ENCODE measurements at places on chromosomes 5 and 9. TPM values are rescaled to one million over a fixed set of nuclear protein-coding genes. Genes with fewer than 3 reads are reported as not detected.

DNA sequence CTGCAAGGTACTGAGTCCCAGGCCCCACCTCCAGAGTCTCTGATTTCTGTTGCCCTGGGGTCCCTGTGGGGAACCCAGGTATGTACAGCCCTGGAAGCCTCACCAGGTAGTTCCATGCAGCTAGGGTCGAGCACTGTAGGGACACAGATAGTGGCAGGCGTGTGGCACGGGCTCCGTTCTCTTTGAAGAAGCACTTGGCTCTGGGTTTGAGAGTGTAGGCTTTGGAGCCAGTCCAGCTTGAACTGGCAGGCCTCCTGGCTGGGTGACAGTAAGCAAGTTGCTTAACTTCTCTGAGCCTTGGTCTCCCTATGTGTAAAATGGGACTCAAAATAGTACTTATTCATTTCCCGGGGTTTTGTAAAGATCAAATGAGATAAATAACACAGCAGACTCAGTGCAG is 5.6 kb downstream of the OLFM1 start:
- no peak for DNase-seq

DNA sequence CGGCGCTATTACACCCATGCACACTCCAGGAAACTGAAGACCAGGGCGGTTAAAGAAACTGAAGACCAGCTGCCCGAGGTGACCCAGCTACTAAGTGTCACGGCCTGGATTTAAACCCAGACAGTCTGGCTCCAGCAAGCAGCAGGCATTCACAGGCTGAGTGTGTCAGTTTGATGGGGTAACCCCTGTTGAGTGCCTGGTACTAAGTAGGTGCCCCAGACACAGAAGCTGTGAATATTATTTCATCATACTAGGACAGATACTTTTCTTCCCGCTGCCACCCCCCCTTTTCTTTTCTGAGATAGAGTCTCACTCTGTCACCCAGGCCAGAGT is 7.3 kb downstream of the ENG start:
- DNase-seq, result no peak

- DNase-seq, result no peak
Measured at GRCh38 chr9:135617991-135618411, 21.3 kb downstream of the GLT6D1 start.

DNA sequence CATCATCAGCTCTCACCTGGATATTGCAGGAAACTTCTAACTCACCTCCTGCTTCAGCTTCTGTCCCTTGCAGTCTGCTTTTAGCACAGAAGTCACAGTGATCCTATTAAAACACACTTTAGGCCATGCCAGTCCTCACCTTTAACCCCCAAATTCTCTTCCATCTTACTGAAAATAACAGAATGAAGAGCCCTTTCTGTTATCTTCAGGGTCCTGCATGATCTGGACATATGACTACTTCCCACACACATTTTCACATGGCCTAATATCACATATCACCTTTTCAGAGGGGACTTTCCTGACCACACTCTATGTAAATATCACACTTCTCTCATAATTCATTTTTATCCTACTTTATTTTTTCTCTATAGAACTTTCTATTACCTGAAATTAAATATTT is 550.6 kb upstream of the CLINT1 start:
- DNase-seq, result no peak

- DNase-seq, result no peak
Measured at GRCh38 chr5:132211787-132212186, 15.9 kb downstream of the P4HA2 start.

COL23A1 gene
- polyA plus RNA-seq, result 10.1 TPM

- no peak for DNase-seq
Measured at GRCh38 chr5:56383761-56384160, 150.6 kb upstream of the ANKRD55 start.

DNA sequence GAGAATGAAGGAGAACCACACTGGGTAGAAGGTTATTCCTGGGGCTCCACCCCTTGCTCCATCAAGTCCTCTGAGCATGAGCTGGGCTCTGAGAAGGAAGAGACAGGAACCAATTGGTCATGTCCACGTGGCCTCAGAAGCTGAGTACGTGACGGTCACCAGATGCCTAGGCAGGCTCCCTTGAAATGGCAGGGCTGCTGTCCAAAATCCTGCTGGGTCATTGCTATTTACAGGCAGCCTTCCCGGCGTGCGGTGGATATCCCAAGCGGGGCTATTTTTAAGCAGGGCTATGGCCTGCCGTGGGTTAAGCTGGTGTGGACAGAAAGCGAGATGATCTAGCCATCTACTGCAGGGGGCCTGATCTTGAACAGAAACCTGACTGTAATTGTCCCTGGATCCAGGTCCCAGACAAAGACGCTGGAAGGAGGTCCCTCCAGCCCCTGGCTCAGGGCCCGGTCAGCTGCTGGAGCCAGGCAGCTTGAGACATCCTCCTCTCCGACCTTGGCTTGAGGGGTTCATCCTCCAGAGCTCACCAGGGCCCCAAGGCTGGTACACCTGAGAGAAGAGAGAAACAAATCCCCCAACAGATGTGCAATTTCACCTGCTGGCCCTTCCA is 550 bp upstream of the CKMT2 start:
- no peak for DNase-seq

GRCh38 chr9:115121181-115121580 is 3.2 kb upstream of the TNC start:
- no peak for DNase-seq

DNA sequence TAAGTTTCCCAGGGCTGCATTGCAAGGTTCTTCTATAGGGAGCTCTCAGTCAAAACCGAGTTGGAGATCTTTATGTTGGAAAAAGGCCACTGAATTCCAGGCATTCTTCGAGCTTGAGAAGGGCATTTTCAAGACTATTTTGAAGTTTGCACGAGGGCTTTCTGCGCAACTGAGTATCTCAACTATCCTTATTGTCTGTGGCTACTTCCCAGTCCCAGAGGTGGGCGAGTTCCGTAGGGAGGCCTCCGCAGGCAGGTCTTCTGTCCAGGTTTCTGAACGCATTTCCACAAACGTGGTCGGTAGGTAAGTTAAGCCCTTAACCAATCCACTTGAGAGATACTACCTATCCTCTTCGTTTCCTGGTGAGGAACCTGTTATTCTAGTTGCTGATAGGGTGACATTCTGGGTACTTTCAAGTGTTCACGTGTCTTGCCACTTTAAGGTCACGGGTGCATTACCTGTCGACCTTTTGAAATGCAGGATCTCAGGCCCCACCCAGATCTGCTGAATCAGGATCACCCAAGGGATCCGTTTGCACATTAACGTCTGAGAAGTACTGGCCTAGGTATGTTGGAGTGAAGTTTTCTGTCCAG is 51.4 kb upstream of the TJP2 start:
- no peak for DNase-seq

DNA sequence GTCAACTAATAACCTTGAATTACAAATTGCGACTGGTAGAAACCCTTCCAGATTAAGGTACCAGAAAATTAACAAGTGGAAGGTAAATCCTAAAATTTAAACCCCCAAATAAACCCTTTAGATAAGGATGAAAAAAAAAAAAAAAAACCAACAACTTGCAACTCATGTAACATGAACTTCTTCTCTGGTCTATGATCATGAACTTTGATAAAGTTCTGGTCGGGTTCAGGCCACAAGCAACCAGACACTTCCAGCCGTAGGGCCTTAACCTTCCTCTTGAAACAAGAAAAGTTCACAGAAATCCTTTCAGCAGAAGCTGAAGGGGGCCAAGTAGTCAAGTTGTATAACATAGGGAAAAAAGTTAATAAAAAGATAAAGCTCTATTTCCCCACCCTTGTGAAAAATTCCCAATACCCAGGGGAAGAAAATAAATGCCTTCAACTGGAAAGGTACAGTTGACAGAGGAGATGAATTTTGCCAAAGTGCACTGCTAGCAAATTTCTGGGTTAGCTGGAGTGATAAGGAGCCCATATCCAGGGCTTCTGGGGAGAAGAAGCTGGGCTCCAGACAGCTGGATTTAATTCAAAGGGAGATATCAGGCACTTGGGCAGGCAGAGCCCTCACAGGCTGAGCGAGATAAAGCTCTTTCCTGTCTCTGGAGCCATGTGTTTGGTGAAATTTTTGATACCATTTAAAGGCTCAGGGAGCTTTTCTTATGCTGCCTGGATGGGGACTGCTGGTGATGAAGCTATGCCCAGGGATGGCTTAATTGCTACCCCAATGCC is 234.2 kb upstream of the PANK3 start:
- no peak for DNase-seq

SGTB gene
- 7.6 TPM for polyA plus RNA-seq

INSYN2B gene
- 0.05 TPM for polyA plus RNA-seq

- no peak for DNase-seq
Measured at GRCh38 chr5:118698774-118699173, 289.6 kb downstream of the DTWD2 start.

- DNase-seq, result no peak
Measured at GRCh38 chr5:9547122-9547947, 1.5 kb upstream of the SEMA5A start.

DNA sequence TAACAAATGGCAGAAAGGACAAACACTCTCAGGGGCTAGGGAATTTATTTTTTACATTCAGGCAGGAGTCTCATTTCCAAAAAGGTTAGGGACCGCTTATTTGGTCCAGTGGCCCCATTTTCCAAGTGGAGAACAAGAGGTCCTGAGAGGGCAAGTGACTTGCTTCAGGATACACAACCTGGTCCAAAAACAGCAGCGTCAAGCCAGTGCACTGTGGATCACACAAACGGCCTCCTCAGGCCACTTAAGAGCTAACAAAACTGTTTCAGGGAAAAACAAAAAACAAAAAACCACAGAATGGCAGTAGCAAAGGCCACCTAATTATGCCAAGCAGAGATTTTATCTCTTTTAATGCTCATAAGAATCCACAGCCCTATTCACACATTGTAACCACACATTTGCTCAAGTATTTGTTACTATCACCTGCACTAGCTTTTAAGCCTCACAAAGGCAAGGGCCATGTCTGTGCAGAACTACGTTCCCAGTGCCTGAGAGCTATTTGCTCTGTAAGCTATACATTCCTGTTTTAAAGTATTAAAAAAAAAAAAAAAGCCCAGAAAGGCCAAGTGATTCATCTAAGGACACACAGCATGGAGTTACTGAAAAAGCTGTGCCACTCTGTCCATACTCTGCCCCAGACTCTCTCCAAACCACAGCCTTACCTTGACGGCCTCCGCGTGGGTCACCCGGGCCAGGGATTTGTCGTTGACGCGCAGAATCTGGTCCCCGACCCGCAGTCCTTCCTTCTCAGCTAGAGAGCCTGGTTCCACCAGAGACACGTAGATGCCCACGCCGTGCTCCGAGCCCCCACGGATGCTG is 1.5 kb downstream of the WHRN start:
- no peak for DNase-seq

DNA sequence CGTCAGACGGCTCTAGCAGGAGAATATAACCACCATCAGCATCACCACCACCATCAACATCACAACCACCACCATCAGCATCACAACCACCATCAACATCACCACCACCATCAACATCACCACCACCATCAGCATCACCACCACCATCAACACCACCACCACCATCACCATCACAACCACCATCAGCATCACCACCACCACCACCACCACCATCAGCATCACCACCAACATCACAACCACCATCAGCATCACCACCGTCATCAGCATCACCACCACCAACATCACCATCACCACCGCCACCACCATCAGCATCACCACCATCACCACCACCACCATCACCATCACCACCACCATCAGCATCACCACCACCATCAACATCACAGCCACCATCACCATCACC is 210.7 kb downstream of the C9orf50 start:
- no peak for DNase-seq

DNA sequence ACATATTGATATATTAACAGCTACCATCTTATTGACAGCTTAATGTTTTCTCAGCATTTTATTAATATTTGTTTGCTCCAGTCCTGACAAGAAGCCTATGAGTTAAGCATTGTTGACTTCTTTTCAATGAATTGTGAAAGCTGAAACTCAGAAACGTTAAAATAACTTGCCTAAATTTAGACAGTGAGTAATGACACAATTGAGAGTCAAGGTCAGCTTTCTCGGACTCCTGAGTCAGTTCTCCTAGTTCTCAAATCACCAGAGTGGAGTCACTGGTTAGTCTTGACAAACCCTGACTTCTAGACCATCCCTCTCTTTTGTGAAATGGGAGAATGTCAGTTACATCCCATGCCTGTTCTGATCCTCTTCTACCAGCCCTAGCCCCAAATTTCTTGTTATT is 222.7 kb upstream of the ACO1 start:
- DNase-seq, result no peak

- no peak for DNase-seq
Measured at GRCh38 chr5:89342106-89342876, 459.3 kb upstream of the MEF2C start.

- DNase-seq, result no peak
Measured at GRCh38 chr5:157602505-157602904, 26.9 kb upstream of the ADAM19 start.

DNA sequence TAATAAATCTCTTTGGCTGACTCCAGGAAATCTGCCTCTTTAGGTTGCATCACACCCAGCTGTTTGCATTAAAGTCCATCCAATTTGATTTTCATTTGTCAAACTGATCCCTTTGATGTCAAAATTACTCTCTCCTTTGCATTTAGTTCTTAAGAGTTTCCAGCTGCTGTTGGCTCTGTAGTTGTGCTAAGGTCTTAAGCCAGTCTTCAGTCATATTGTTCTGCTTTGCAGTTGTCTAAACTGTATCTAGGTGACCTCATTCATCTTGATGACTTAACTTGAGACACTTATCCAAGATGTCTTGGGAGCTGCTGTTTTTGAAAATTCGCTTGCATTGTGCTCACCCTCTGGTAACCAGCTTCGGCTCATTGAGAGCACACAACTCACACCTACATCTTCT is 386.9 kb upstream of the TLE4 start:
- DNase-seq, result no peak

GRCh38 chr9:130241198-130241535 is 24.4 kb upstream of the HMCN2 start:
- no peak for DNase-seq

- DNase-seq, result no peak
Measured at GRCh38 chr9:106104887-106105286, 410.5 kb downstream of the TMEM38B start.

- DNase-seq, result no peak
Measured at GRCh38 chr9:17928228-17928627, 349.4 kb downstream of the SH3GL2 start.

GRCh38 chr9:93600504-93600903 is 24.1 kb downstream of the PHF2 start:
- DNase-seq, result no peak

GRCh38 chr5:102660111-102660510 is 95.0 kb upstream of the PAM start:
- no peak for DNase-seq

Data from forelimb muscle (tissue), 1 donor.